Stimulated activated CD8-positive, alpha-beta memory T cell treated with anti-CD3 and anti-CD28 coated beads, Interleukin-4, amount 100 ng/mL, for 24 hours (primary cell): ENCODE measurements at places on chromosomes 12 and 14.
A peak's percentile ranks its signal among the peaks of the same experiment; 100 is the strongest.

DNA sequence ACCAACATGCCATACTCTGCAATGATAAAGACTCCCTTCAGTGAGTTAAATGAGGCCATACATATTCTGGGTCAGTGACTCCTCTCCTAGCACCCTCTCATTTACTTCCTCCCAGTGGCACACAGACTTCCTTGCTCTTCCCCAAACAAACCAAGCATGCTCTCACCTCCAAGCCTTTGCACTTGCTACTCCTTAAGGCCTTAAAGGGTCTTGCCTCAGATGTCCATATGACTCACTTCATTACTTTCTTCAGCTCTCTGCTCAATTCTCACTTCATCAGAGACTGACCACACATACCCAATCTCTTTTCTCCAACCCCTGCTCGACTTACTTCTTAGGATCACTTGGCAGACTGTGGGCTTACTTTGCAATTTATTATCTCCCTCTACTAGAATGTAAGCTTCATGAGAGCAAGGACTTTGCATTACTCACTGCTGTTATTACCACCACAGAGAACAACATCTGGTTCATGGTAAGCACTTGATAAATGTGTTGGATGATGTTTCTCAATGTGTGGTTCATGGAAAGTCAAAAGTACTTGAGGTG, 22.8 kb downstream of the DDX24 start:
- DNase-seq: no peak

DNA sequence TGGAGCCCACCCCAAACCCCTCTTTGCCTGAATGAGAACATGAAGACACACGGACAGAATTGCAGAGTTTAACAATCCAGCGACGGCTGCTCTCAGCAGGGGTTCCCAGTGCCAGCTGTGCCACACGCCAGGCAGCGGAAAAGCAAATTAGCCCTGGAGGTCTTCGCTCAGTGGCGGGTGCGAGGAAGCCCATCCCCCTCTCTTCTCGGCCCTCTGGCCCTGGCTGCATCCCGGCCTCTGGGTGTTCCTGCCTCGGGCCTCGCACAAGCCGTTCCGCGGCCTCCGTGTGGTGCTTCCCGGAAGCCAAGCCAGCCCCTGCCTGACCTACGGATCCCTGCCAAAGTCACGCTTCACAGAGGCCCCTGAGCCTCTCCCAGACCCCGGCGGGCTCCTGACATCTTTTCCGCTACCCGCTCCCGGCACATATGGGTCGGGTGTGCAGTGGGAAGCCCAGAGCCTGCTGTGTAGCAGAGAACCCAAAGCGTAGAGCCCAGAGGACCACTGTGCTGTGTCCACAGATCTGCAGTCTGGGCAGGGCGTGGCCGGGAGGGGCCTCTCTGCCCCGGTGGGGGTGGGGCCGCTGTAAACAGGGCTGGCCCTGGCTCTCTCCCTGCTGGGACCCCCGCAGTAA, 70.7 kb upstream of the GALNT9 start:
- no peak for DNase-seq

DNA sequence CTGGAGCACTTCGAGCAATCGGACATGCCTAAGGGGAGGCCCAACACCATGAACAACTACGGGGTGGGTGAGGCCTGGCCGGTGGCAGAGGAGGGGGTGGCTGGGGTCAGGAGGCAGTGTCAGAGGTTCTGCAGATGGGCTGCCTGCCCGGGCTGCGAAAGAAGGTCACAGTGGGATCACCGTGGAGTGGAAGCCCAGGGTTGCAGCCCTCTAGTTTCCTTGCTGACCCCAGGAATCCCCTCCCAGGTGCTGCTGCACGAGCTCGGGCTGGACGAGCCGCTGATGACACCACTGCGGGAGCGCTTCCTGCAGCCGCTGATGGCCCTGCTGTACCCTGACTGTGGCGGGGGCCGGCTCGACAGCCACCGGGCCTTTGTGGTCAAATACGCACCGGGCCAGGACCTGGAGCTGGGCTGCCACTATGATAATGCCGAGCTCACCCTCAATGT, 1.9 kb upstream of the ARL6IP4 start:
- no peak for DNase-seq

GRCh38 chr12:22230280-22230794, 104.2 kb downstream of the ST8SIA1 start:
- no peak for DNase-seq

GRCh38 chr14:28012629-28013415, 753.8 kb upstream of the FOXG1 start:
- no peak for DNase-seq

- no peak for DNase-seq
These were observed 54.1 kb upstream of the ARHGAP5 start for GRCh38 chr14:32022938-32023466.

DNA sequence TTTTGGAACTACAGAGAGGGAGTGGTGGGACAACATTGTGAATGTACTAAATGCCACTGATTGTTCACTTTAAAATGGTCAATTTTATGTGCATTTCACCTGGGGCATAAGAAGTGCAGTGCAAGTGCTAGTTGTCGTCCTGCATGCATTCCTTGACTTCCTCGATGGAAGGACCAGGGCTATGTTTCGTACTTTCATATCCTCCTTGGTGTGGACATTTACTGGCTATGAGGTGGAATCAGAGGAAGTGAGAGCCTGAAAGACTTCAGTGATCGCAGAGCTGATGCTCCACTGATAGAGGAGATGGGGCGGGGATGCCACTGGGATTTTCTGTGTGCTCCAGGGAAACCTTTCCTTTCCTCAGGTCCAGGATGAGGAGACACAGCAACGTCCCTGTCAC, 54.1 kb upstream of the DDX11 start:
- no peak for DNase-seq

DNA sequence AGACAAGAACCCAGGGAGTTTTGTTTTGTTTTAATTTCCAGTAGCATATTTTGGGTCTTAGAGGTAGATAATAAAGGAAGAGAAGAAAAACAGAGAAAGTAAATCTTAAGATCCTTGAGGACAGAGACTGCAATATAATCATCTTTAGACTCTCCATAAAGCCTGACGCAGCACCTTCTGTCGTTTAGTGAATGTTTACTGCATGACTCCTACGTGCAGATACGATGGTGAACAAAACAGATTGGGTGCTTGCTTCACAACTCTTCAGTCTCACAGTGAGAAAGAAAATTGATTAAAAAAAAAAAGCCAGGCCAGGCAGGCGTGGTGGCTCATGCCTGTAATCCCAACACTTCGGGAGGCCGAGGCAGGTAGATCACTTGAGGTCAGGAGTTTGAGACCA, 86.9 kb downstream of the STON2 start:
- DNase-seq: no peak

DNA sequence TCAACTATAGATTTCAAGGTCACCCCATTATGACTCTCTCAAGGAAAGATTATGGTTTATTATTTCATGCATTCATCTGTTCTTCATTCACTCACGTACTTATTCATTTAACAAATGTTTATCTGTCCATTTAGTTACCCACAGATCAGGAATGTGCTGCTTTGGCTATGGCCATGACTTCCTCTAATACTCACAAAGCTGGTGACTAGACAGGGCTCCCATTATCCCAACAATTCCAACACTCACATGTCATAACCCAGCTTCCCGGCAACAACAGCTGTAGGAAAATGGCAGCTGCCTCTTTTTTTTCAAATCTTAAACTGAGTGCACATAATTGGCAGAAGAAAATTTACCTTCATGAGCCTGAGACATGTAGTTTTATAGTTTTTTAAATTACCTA, 190.8 kb upstream of the CCDC196 start:
- no peak for DNase-seq

DNA sequence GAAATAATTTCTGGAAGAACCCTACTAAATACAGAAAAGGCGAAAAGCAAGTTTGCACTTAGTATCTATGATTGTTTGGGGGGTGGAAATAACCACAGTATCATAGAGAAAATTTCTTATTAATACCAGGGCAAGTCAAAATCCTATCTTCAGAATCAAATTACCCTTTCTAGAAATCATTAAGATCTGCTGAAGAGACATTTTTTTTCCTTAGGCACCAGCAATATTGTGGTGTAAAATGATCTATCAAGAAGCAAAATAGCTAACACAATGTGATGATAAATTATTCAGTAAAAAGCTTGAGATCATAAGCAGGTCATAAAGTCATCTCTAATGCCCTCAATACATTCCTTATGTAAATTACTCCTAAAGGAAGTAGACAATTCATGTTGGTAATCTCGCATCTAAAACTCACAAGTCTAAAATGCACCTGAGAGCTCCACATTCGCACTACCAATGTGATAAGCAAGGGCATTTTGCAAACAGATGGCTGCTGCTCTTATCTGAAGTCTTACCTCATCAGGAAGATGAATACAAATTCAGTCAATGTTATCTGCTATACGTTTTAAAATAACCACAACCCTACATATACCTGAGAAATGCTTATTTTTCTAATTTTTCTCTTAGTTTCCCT, 14.6 kb downstream of the HEATR5A start:
- no peak for DNase-seq

DNA sequence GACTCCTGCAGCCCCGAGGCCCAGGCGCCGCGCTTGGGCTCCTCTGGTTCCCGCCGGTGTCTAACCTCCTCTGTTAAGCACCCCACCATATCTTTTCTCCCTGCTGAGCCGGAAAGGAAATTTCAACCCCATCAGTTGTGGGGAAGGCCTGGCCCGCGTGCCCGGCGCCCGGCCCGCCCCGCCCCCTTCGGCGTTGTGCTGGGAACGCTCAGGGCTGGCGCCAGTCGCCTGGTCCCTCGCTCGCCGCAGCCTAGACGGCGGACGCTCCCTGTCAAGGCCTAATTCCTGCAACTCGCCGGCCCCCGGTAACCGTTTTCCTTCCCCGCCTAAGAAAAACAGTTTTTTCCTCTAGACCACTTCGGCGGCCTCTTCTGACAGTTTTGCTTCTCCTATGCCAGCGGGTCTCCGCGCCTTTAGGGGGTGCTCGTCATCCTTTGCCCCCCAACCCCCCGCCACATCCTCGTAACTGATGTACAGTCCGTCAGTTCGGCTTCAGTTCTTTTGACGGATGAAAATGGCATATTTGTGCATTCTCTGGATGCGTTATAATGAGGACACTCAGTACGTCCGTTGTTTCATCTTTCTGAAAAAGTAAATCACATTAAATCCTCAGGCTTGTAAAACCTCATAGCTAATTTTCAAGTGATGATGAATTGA, 506 bp upstream of the NAP1L1 start:
- peak; percentile 45 for DNase-seq

- DNase-seq: no peak
These were observed 46.9 kb upstream of the KRR1 start for GRCh38 chr12:75558287-75558686.
